ENCODE measurements at places on chromosomes 5 and 9. TPM values are rescaled to one million over a fixed set of nuclear protein-coding genes. Genes with fewer than 3 reads are reported as not detected.

DNA sequence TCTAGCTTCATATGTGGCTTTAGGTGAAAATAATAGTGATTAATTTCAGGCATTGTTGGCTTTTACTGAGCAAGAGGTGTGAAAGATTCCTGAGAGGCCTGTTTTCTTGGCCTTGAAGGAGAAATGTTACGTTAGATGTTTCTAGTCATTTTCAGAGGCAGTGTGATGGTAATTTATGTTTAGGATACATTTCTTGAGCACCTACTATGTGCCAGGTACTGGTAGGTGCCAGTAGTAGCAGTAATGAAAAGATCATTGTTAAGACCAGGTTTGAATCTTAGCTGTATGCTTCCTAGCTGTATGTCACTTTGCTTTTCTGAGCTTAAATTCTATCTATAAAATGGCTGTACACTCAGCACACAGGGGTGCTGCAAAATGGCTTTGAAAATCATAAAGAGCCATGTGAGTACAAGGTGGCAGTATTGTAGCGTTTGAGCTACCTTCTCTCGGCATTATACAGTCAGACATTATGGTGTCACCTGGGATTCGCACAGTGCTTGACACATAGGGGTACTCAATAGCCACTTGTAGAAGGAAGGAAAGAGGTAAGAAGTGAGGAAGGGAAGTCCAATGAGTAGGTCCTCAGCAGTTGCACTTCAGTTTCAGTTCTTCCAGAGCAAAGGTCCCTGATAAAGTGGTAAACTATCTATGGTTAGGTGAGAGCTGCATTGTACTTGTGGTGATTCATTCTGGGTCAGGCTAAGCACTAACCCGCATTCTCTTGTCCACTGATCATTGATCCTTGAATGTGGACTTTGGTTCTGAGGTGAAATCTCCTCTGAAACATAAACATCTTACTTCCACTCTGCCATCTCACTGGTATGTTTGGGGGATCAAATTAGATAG is 166.5 kb upstream of the NR3C1 start:
- H3K27me3 ChIP-seq: no peaks in the 10 kb centered on the region
- H3K4me3 ChIP-seq: no peak overlapping the region
- no peaks in the 10 kb centered on the region for H3K36me3 ChIP-seq

GRCh38 chr5:151101151-151101550 is 20.3 kb upstream of the TNIP1 start:
- H3K4me3 ChIP-seq: no peak overlapping the region
- DNase-seq: no peak
- peaks cover 51% of the 10 kb centered on the region for H3K36me3 ChIP-seq
- peaks cover 51% of the 10 kb centered on the region for H3K4me1 ChIP-seq
- no peak overlapping the region for H3K27ac ChIP-seq

GRCh38 chr5:119318256-119318894 is 37.4 kb upstream of the TNFAIP8 start:
- peaks cover 90% of the 10 kb centered on the region for H3K4me1 ChIP-seq
- H3K27me3 ChIP-seq: no peaks in the 10 kb centered on the region
- DNase-seq: no peak
- peak overlapping the region; percentile 69 for H3K27ac ChIP-seq
- H3K4me3 ChIP-seq: no peak overlapping the region

- H3K27me3 ChIP-seq: no peaks in the 10 kb centered on the region
- no peak overlapping the region for H3K27ac ChIP-seq
- no peaks in the 10 kb centered on the region for H3K4me1 ChIP-seq
- H3K36me3 ChIP-seq: no peaks in the 10 kb centered on the region
- DNase-seq: no peak
Measured at GRCh38 chr5:14734396-14734795, 69.9 kb downstream of the OTULIN start.

- H3K27ac ChIP-seq: no peak overlapping the region
- no peaks in the 10 kb centered on the region for H3K27me3 ChIP-seq
- DNase-seq: no peak
- no peak overlapping the region for H3K4me3 ChIP-seq
Measured at GRCh38 chr5:80409367-80409966, 1.6 kb downstream of the ZFYVE16 start.

DNA sequence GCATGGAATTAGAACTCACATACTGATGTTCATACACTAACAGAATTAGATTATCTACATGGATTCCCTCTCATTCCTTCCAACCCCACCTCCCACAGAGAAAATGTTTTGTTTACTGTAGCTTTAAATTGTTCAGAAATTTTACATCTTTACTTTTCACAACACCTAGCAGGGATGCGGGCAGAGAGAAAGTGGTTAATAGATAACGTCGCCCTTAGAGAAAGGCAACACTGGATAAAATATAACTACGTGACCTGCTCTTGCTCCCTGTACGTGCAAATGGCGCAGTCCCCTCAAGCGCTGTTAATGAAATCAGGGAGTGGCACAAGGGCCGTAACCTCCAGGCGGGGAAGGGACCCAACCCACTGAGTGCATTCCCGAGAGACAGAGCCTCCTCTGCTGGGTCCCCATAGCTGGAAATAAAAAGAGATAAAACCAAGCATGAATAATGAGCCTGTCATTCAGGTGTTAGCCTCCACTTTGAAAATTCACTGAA is 125.3 kb upstream of the DAPK1 start:
- DNase-seq: no peak
- no peaks in the 10 kb centered on the region for H3K36me3 ChIP-seq
- no peak overlapping the region for H3K27ac ChIP-seq
- no peak overlapping the region for H3K4me3 ChIP-seq

DNA sequence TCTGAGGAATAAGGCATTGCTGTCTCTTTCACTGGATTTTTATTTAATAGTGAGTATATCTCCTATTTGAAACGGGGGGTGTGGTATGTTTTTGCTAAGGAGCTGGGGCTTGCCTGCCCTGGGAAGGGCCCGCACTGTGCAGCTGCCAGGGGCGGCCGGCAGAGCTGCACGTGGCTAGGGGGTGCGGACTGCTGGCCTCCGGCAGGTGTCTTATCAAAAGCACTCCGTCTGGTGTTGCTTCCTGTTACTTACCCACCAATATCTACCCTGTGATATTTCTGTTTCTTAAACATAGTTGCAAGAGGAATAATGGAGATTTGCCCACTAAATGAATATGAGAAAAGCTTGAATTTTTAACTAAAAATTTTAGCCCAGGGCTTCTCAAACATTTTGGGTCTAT is 232.0 kb downstream of the IRX1 start:
- no peak overlapping the region for H3K27ac ChIP-seq
- no peaks in the 10 kb centered on the region for H3K27me3 ChIP-seq
- DNase-seq: no peak
- no peaks in the 10 kb centered on the region for H3K4me1 ChIP-seq
- no peaks in the 10 kb centered on the region for H3K36me3 ChIP-seq

- peak overlapping the region; percentile 27 for H3K4me3 ChIP-seq
- H3K27ac ChIP-seq: peak overlapping the region; percentile 13
- H3K4me1 ChIP-seq: peaks cover 32% of the 10 kb centered on the region
- H3K27me3 ChIP-seq: peaks cover 12% of the 10 kb centered on the region
- peaks cover 3% of the 10 kb centered on the region for H3K36me3 ChIP-seq
Measured at GRCh38 chr5:110736753-110737152, 2.1 kb upstream of the SLC25A46 start.

DNA sequence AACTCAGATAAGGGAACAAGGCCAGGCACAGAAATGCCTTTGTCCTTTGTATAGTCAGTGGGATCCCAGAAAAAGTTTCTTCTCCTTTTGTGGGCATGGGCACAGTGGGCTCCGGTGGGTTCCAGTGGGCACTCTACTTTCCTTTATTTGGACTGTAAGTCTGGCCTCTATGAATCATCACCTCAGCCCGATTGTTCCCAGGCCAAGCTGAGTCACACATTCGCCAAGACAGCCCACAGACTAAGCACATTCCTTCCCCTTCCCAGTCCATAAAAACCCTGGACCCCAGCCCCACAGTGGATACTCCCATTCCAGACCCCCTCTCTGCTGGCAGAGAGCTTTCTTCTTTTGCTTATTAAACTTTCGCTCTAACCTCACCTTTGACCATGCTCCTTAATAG is 165.0 kb downstream of the FBXL17 start:
- no peak overlapping the region for H3K27ac ChIP-seq
- no peaks in the 10 kb centered on the region for H3K4me1 ChIP-seq
- H3K4me3 ChIP-seq: no peak overlapping the region
- no peaks in the 10 kb centered on the region for H3K27me3 ChIP-seq
- H3K36me3 ChIP-seq: peaks cover 5% of the 10 kb centered on the region

DNA sequence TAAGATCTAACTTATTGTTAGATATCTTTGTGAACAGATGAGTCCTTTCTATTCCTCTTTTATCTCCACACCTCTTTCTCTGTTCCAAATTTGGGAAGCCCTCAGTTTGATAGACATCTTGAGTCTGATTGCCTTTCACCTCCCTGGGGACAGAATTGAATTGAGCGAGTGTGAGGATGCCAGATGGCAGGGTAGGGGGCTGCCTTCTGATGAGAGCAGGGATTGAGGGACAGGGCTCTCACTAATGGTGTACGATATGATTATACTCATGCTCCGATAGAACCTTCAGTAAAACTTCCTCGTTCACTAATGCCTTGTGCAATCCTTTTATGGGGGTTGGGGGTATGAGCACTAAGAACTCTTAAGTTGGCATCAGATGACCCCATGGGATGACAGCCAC is 172.1 kb upstream of the DAP start:
- H3K36me3 ChIP-seq: no peaks in the 10 kb centered on the region
- no peak overlapping the region for H3K27ac ChIP-seq
- no peak overlapping the region for H3K4me3 ChIP-seq

DNA sequence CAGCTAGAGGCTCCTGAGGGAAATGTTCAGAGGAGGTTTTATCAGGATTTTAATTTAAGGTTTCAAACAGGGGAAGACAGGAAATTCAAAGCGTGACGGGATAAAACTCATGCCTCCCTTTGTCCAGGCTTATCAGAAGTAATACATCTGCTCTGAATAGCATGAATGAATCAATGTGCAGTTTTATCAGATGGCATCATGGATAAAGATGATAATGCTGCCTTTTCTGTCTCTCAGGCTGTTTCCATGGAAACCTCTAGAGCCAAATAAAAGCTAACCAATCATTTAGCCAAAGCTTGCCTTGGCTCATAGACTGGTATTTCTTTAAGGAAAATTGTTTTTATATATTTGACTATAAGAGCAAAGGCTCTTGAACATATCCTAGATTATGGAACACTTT is 16.4 kb downstream of the MFAP3 start:
- H3K36me3 ChIP-seq: peaks cover 40% of the 10 kb centered on the region
- H3K4me1 ChIP-seq: peaks cover 25% of the 10 kb centered on the region
- no peak overlapping the region for H3K27ac ChIP-seq
- no peak for DNase-seq
- H3K4me3 ChIP-seq: no peak overlapping the region
- H3K27me3 ChIP-seq: no peaks in the 10 kb centered on the region

GRCh38 chr5:94391996-94392395 is 226.4 kb downstream of the KIAA0825 start:
- no peak overlapping the region for H3K27ac ChIP-seq
- H3K27me3 ChIP-seq: no peaks in the 10 kb centered on the region
- H3K4me3 ChIP-seq: no peak overlapping the region

DNA sequence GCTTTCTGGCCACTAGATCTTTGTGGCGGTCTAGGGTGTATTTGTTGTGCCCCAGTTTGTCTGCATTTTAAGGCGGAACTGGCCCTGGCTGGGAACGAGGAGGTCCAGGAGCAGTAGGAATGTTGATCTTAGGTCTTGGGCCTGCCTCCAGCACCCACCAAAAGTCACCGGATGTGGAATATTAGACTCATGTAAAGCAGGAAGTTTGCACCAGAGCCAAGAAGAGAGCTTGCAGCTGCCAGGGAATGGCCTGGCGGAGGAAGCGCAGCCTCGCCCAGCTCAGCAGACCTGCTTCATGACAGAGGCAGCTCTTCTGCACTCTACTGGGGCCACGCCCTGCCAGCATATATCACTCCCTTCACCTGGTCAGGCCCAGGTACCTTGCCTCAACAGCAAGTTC is 3.3 kb downstream of the GPX3 start:
- peaks cover 8% of the 10 kb centered on the region for H3K4me1 ChIP-seq
- no peak overlapping the region for H3K4me3 ChIP-seq
- H3K36me3 ChIP-seq: peaks cover 14% of the 10 kb centered on the region
- peaks cover 14% of the 10 kb centered on the region for H3K27me3 ChIP-seq

DNA sequence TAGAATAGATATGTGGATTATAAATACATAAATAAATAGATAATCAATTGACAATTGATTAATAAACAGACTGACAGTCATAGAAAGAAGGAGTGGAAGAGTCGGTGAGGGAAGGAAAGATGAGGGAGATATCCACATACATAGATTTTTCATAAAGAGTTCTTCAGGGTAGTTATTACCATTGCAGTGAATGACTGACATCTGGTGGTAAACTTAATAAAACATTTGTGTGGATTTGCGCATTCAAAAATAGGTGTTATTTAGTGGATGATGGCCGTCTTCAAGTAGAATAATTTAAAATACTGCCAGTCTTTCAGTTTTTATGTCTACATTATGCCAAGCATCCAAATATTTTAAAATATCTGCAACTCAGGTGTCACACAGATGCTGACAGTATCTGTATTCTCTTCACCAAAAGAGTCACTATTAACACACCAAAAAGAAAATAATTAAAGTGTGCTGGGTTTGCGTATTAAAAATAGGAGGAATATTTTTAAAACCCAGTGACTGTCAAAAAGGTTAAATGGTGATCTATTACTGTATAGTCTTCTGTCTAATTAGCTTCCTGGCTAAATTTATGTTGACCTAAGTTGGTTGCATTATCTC is 78.8 kb downstream of the GIN1 start:
- peaks cover 16% of the 10 kb centered on the region for H3K27me3 ChIP-seq
- no peak for DNase-seq
- no peak overlapping the region for H3K4me3 ChIP-seq
- H3K36me3 ChIP-seq: no peaks in the 10 kb centered on the region
- no peak overlapping the region for H3K27ac ChIP-seq
- peaks cover 2% of the 10 kb centered on the region for H3K4me1 ChIP-seq

DNA sequence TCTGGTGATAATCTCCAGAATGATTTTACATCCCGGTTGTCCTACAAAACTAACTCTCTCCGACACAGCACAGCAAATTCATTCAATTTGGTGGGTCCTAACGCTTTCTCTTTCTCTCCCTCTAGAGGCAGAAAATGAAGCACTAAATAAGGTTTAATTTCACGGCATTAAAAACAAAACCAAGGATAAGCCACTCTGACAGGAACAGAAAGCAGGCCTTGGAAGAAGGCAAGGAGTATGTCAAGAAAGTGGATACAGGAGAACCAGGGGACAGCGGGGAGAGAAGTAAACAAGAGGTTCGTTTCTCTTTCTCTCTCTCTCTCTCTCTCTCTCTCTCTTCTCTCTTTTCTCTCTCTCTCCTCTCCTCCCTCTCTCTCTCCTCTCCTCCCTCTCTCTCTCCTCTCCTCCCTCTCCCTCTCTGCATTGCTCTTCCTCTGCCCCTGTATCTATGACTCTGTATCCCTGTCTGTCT is 49.8 kb downstream of the EBF1 start:
- H3K27ac ChIP-seq: no peak overlapping the region
- no peaks in the 10 kb centered on the region for H3K4me1 ChIP-seq
- H3K4me3 ChIP-seq: no peak overlapping the region

GRCh38 chr9:35907711-35908503 is 1.4 kb upstream of the SPAAR start:
- peaks cover 3% of the 10 kb centered on the region for H3K27me3 ChIP-seq
- peaks cover 21% of the 10 kb centered on the region for H3K4me1 ChIP-seq
- H3K27ac ChIP-seq: no peak overlapping the region
- no peak for DNase-seq

NR5A1 gene
- not detected for total RNA-seq

MVB12B gene
- 39.2 TPM for total RNA-seq

Data from activated CD8-positive, alpha-beta memory T cell treated with anti-CD3 and anti-CD28 coated beads, Interleukin-2, amount 10 ng/mL, durations not matched to agents 7 days and 5 days (primary cell).